WTC11 (cell line): ENCODE measurements at places on chromosomes 11 and 22. TPM values are rescaled to one million over a fixed set of nuclear protein-coding genes. Genes with fewer than 3 reads are reported as not detected.

Gene PLAAT2
- total RNA-seq = 0.25 to 0.66 TPM (median 0.55 TPM) in 3 replicates

Gene TBRG1
- 25.4 to 30.3 TPM (median 30.0 TPM) in 3 replicates for total RNA-seq

Gene GP1BB
- 1.4 to 4.3 TPM (median 3.3 TPM) in 3 replicates for total RNA-seq

Gene CD3G
- 0.20 to 0.27 TPM (median 0.23 TPM) in 3 replicates for total RNA-seq

Gene AHNAK
- 10.9 to 21.0 TPM (median 11.5 TPM) in 3 replicates for total RNA-seq

Gene TENM4
- total RNA-seq = 17.2 to 25.0 TPM (median 18.1 TPM) in 3 replicates

Gene CECR2
- total RNA-seq = 110 to 111 TPM (median 110 TPM) in 3 replicates

Gene CNTN5
- 0.07 TPM in 1 of 3 replicates, not detected in the others for total RNA-seq

Gene ADAMTS8
- total RNA-seq = 9.9 to 10.4 TPM (median 10.2 TPM) in 3 replicates

Gene ACTN3
- total RNA-seq = 18.5 to 20.4 TPM (median 19.2 TPM) in 3 replicates

Gene ATG16L2
- total RNA-seq = 22.2 to 29.0 TPM (median 28.6 TPM) in 3 replicates

Gene OR51B2
- not detected in 3 replicates for total RNA-seq

Gene CHADL
- 1.2 to 1.7 TPM (median 1.5 TPM) in 3 replicates for total RNA-seq

Gene IGSF9B
- total RNA-seq = 52.7 to 57.1 TPM (median 55.2 TPM) in 3 replicates

Gene OR51B4
- total RNA-seq = not detected in 3 replicates

Gene MUC5AC
- under 0.01 TPM in 1 of 3 replicates, not detected in the others for total RNA-seq

Gene TSPAN18
- total RNA-seq = 35.2 to 44.7 TPM (median 37.6 TPM) in 3 replicates

Gene PLEKHB1
- 11.4 to 15.8 TPM (median 12.0 TPM) in 3 replicates for total RNA-seq

Gene TIMP3
- 3.3 to 4.0 TPM (median 4.0 TPM) in 3 replicates for total RNA-seq

Gene KBTBD3
- 3.8 to 4.9 TPM (median 4.1 TPM) in 3 replicates for total RNA-seq

Gene MUC6
- total RNA-seq = 0.05 to 0.13 TPM (median 0.07 TPM) in 3 replicates

Gene KDM4D
- total RNA-seq = 1.9 to 2.4 TPM (median 2.1 TPM) in 3 replicates

Gene P2RX6
- 0.13 to 0.69 TPM (median 0.30 TPM) in 3 replicates for total RNA-seq

Gene CALCA
- total RNA-seq = 0.41 to 0.62 TPM (median 0.42 TPM) in 3 replicates

Gene CLCF1
- 0.48 to 0.92 TPM (median 0.92 TPM) in 3 replicates for total RNA-seq

Gene MS4A10
- not detected in 3 replicates for total RNA-seq

Gene ANGPTL5
- not detected in 3 replicates for total RNA-seq

Gene C22orf42
- 0.61 to 0.78 TPM (median 0.69 TPM) in 3 replicates for total RNA-seq

Gene FHIP1B
- 22.2 to 24.8 TPM (median 23.6 TPM) in 3 replicates for total RNA-seq

Gene TPP1
- total RNA-seq = 36.2 to 51.4 TPM (median 44.8 TPM) in 3 replicates

Gene GGTLC3
- not detected in 3 replicates for total RNA-seq

Gene KCNJ1
- 0.07 to 0.24 TPM (median 0.16 TPM) in 3 replicates for total RNA-seq

Gene CADM1
- total RNA-seq = 26.8 to 27.3 TPM (median 27.0 TPM) in 3 replicates

Gene LINC01488
- total RNA-seq = not detected in 3 replicates
